Activated naive CD4-positive, alpha-beta T cell treated with anti-CD3 and anti-CD28 coated beads, Interleukin-2, amount 50 U/mL, for 72 hours (primary cell): ENCODE measurements at places on chromosomes 13 and 19.

- no peak for DNase-seq
These were observed 135.6 kb downstream of the RNF17 start for GRCh38 chr13:24899601-24900000.

DNA sequence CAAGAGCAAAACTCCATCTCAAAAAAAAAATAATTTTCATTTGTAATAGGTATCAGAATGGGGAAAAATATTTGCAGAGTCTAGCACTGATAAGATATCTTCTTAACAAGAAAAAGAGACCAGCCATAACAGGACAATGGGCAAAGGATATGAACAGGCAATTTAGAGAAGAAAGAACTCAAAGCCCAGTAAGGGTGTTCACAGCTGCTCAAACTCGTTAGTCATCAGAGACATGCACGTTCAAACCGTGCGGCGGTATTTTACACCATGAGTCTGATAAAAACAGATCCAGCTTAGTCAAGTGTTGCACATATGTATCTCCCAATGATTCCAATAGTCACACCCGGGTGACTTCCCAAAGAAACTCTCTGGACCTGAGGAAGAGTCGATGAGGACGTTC, 13.7 kb upstream of the NCCRP1 start:
- DNase-seq: no peak

GRCh38 chr13:20567881-20568528, 1.0 kb downstream of the IFT88 start:
- DNase-seq: no peak

DNA sequence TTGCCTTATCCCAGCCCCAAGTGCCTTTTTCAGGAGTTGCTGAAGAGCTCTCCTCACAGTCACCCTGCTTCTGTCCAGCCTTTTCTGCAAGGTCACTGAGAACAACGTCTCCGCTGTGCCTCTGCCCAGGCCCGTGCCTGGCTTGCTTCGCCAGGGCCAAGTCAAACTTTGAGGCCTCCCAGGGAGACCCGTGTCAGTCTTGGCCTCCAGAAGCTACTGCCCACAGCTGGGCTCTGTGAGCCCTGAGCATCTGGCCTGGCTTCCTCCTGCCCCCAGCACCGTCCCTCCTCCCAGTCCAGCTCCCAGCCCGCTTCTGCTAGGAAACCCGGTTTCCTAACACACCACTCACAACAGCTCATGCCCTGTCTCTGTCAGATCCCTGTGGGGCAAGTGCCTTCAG, 165.9 kb downstream of the TEX29 start:
- DNase-seq: peak; percentile 11

DNA sequence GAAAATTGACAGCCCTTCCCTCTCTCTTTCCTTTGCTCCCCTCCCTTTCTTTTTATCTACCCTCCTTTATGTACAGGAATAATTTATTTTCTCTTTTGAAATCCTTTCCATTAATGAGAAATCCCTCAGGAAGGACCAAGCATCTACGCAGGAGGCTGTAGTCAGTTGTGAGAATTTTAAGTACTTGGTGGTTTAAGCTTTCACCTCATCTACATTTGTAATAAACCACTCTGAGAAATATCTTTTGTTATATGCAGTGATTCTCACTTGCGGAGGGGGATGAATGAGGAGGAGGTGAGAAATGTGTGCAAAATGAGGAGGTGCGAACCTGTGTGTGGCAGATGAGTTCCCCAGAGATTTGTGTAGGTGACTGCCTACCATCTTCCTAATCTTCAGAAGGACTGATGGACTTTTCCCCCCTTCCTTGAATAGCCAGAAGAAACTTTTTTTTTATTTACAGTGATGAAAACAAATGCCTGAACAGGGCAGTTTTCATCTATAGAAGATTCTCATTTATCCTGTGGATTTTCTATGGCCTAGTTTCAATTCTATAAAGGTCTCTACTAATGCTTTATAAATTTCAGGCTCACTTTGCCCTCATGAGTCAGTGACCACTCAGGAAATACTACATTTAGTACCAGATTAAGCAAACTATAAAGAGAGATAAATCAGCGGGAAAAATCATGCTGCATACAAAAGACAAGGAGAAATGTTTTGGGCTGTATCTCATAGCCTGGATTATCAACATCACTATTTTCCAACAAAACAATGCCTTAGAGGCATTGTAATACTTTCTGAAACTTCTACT, 118.3 kb downstream of the LHFPL6 start:
- DNase-seq: no peak

- DNase-seq: no peak
These were observed 61.0 kb downstream of the STK24 start for GRCh38 chr13:98515818-98516465.

DNA sequence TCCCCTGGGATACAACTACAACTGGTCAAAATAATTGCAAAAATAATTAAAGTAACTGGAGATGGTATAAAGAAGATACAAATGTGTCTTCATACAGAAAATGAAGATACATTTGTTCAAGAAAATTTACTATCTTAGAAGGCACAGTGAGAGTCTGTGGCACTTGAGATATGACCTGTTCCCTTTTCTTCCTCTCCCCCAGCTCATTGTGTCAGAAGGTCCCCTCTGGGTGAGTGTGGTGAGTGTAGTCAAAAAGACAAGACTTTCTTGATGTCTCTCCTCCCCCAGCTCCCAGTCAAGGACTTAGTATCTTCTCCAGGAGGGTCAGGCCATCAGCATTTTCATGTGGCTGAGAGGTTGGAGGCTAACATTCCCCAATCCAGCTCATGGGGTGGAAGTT, 51.7 kb downstream of the EDNRB start:
- DNase-seq: no peak

GRCh38 chr19:41546386-41546789, 29.6 kb upstream of the CEACAM21 start:
- DNase-seq: no peak
